ENCODE measurements at places on chromosomes 5 and 9.

DNA sequence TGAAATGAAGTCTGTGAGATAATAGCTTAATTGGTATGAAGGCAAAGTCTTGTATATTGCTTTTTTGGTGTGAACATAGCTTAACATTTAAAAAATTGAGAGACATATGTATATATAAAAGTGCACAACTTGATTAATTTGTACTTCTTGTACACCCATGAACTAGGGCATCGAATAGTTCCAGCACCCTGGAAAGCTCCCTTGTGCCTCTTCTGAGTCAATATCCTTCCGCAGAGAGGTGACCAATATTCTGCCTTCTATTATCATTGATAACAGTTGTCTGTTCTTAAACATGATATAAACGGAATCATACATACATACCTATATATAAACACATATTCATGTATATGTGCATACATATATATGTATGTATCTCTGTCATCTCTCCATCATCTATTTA lies 185.4 kb downstream of the PHF2 start:
- no peak for DNase-seq

- no peak for DNase-seq
Measured at GRCh38 chr5:118353970-118354369, 634.4 kb downstream of the DTWD2 start.

DNA sequence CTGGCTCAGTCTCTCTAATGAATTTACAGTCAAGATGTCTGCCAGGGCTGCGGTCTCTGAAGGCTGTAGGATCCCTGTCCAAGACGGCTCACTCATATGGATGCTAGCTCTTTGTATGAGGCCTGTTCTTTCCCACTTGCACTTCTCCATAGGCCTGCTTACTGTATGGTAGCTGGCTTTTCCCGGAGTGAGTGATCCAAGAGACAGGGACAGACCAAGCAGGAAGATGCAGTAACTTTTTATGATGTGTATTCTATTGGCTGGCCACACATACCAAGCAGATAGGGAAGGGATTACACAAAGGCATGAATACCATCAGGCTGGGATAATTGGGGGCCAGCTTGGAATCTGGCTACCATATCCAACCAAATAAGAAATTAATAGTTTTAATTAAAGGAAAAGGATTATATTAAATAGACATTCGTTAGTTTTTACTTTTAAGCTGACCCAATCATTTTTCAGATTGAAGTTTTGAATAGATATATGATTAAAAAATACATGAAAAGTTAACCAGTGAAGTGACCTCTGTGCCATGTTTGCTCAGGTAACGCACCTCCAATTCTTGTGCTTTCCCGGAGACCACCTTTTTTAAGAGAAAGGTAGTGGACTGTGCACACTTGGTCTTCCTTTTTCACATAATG lies 20.6 kb downstream of the NSD1 start:
- no peak for DNase-seq

DNA sequence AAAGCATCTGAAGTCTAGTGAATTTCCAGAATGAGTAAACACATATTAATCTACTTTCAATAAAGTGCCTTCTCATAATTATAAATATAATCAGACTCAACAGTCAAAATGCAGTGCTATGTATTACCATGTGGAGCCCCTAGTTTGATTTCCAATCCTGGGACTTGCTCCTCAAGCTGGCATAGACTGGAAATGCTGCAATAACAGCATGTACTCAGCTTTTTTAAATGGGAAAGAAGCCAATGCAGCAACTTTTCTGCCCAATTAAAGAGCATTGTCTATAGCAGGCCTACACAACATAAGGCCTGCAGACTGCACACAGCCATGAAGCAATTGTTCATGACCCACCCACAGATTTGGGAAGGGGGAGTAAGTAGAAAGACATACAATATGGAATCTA lies 103.2 kb downstream of the NR2F1-AS1 start:
- no peak for DNase-seq

- DNase-seq: no peak
Measured at GRCh38 chr5:68015381-68016302, 199.9 kb upstream of the PIK3R1 start.

DNA sequence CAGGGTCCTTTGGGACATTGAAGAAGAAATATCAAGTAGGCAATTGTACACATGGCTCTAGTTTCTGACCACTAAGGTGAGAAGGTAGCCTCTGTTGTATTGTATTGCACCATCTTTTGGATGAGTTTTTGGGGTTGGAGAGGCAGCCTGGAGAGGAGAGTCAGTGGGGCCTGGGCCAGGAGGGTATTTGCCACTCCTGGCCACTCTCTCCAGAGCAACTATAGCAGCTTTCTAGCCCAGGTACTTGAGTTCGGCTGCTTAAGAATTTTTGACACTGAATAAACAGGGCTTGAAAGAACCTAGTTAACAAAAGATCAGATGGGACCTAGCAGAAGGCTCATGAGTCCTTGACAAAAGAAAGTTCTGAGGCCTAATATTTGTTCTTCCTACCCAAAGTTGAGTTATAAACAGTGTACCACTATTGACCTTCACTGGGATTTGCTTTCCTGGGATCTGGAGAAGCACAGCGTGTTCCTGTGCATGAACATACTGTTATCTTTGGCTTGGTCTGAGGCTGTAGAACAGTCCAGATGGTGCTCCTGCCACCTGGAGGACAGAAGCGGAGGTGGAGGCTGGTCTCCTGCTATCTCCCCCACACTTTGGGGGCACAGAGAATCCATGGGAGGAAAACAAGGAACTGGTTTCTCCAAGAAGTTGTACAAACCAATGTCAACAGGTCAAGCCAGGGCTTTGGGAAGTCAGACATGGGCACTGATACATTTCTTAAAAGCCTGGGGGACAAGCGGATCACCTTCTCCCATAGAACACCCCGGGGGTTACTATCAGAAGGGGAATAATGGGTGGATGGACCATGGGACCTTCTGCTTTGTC lies 110.4 kb upstream of the LIFR start:
- no peak for DNase-seq

All from amygdala (tissue), 56 donors.